Activated CD4-positive, alpha-beta T cell treated with anti-CD3 and anti-CD28 coated beads, Interleukin-2, amount 10 ng/mL, durations not matched to agents 24 days and 14 days (primary cell): ENCODE measurements at places on chromosomes 1 and 21. TPM values are rescaled to one million over a fixed set of nuclear protein-coding genes. Genes with fewer than 3 reads are reported as not detected.

The TMPRSS15 gene
- total RNA-seq, result not detected in 2 replicates

DNA sequence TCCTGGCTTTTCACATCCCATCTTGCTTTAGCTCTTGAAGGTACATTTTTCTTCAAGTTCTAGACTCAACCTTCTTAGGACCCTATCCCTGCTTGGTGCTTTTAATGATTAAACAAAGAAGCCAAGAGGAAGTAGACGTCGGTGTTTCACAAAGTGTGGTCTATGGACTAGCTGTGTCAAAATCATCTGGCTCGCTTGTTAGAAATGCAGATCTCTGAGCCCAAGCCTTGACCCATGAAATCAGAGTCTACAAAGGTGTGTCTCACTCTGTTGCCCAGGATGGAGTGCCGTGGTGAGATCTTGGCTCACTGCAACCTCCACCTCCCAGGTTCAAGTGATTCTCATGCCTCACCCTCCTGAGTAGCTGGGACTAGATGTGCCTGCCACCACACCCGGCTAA, 295.5 kb upstream of the KAZN start:
- no peak for DNase-seq

GRCh38 chr1:113983391-113983790, 4.1 kb downstream of the OLFML3 start:
- no peak for DNase-seq

- DNase-seq, result no peak
Measured at GRCh38 chr21:29892379-29892778, 47.4 kb downstream of the GRIK1 start.

- no peak for DNase-seq
Measured at GRCh38 chr1:180521474-180522212, 19.3 kb upstream of the ACBD6 start.

DNA sequence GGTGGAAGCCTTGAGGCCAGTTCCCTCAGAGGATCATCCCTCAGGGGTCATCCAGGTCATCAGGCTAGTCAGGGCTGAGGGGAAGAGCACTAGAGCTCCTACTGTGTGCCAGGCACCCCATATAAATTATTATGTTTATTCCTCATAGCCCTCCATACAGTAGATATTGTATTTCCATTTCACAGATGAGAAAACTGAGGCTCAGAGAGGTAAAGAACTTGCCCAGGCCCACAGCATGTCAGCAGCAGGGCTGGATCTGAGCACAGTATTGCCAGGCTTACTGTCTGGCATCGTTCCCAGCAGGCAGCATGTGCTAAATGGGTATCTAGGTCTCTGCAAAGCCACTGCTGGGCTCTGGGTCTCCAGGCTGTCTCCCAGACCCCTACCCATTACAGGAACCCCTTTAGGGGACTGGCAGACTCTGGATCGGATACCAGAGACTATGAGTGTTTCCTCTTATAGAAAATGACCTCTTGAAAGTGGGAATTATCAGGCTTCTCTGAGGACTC, 153.3 kb downstream of the PTPRU start:
- DNase-seq, result no peak

- DNase-seq, result no peak
Measured at GRCh38 chr1:246372559-246372958, 134.5 kb downstream of the SMYD3 start.

The FAM167B gene
- total RNA-seq, result 0.23 and 0.57 TPM in 2 replicates

DNA sequence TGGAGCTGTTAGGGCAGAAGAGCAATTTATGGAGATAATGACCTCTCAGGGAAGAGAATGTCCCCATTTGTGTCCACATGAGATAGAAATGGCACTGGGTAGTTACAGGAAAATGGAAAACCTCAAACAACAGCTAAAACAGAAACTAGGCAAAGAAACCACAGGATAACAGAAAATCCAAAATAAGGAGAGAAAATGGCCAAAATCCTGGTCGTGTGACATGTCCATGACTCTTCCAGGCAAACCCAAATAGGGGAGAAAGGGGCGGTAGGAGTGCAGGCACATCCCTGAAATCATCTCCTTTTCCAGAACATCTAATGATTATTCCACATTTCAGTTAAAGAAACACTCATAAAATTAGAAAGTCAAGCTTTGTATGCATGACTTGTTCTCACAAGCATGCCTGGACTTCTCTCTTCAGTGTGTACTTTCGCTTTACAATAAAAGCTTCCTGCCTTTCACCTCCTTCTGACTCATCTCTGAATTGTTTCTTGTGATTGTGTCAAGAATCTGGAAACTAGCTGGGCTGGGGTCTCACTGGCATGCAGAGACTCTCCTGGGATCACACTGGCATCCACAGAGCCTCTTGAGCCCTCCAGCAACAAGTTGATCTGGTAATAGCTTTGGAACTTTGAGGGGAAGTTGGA, 171.4 kb upstream of the ZP4 start:
- no peak for DNase-seq

GRCh38 chr1:73040811-73041210, 758.5 kb upstream of the NEGR1 start:
- DNase-seq, result no peak

DNA sequence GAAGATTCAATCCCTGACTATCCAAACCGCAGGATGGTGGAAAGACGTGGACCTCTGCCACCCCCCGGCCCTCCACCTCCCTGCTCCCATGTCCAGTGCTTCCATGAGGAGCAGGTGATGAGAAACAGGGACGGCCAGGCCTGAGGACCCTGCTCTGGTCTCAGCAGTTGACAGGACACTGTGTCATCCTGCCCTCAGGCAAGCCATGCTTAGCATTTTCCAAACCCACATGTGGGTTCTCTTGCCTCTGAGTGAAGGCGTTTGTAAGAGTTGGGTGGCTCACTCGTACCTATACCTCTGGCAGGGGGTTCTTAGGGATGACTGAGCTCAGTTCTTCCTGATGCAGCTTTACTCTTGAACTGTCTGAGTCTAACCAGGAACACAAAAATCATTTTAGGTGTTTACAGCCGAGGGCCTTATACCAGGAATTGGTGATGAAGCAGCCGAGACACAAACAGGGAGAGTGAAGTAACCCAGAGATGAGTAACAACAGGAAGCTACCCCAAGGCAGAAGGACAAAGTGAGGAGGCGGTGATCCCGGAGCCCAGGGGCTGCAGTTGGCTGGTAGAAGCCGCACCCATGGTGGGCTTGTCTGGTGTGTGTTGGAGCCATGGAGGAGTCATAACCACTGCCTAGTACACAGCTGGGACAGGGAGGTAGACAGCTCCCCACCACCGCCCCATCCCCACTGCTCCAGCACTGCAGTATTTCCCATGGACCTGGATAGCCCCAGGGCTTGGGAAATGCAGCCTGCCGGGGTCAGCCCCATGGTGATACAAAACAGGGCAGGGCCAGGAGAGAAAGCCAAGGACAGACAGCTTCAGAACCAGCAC, 21.4 kb downstream of the MYBPH start:
- no peak for DNase-seq
